Mesendoderm (in vitro differentiated cells): ENCODE measurements at places on chromosomes 1 and 21.
A peak's percentile ranks its signal among the peaks of the same experiment; 100 is the strongest.

GRCh38 chr1:58592522-58593134 is 15.6 kb upstream of the TACSTD2 start:
- peak; percentile 56 for DNase-seq

GRCh38 chr1:100896481-100896982 is 642 bp downstream of the SLC30A7 start:
- DNase-seq = peak; percentile 83

- no peak for DNase-seq
Measured at GRCh38 chr1:198498103-198498385, 42.4 kb downstream of the ATP6V1G3 start.

- DNase-seq = no peak
Measured at GRCh38 chr1:206921772-206922265, at the start of gene FCMR. TSS of gene FCMR (minus strand) at chr1:206921941. CDS start at chr1:206921854, 87 bp downstream.

- no peak for DNase-seq
Measured at GRCh38 chr1:97976801-97977200, 56.0 kb upstream of the DPYD start.

DNA sequence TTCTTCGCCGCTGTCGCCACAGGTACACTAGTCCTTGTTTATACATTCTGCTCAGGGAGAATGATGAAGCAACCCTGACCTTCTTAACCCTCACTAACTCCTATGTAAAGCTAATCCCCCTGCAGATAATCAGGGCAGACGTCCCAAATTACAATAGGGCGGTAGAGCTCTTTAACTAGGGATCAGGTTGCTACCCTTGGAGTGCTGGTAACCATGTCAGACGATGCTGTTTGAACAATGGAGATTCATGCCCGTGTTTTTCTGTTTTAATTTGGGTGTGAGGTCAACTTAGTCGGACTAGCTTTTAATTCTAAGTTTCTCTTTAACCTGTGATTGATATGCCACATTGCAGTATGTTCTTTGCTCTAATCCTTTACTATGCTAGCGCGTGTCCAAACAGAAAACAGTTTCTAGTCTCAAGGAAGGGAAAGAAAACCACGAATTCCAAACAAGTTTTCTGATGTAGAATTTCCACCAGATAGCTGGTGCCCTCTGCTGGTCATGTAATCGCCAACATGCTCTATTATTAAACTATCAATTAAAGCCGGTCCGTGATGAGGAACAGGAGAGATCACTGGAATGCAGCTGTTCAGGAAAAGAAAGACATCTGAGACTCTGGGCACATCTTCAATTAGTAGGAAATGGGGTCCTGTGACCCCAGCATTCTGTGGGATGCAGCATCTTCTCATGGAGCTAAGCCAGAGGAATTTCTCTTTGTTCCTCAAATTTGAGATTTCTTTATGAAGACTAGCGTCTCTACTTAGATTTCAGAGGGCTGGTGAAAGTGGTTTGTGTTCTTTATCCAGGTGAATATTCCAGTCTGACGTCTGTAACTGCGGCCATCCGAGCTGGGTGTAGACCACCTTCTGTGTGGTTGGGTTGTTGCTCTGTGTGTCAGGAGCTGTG is 18.3 kb upstream of the VAMP3 start:
- DNase-seq = peak; percentile 81

- peak; percentile 96 for DNase-seq
Measured at GRCh38 chr1:86774305-86775295, 70.2 kb downstream of the SH3GLB1 start.

- DNase-seq = peak; percentile 32
Measured at GRCh38 chr1:53576866-53577760, 117.9 kb downstream of the DMRTB1 start.

- no peak for DNase-seq
Measured at GRCh38 chr1:116433275-116434257, 60.5 kb downstream of the ATP1A1 start.

GRCh38 chr1:2174348-2175054 is 20.1 kb downstream of the FAAP20 start:
- peak; percentile 85 for DNase-seq

DNA sequence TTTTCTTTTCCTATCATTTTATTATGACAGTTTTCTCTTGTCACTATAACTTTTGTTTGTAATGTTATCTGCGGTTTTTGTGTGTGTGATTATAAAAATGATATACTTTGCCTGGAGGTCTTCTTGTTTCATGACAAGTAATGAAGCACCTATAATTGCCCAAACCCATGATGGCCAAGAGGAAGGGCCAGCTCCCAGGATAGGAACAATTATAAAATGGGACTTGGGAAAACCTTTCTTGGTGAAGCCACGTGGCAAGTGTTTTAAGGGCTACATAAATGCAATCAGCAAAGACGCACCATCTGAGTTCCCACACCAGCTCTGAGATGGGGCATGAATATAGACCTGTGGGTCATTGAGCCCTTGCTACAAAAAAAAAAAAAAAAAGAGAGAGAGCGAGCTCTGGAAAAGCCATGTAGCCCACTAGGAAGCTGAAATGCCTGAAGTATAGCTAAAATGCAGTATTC is 462.6 kb upstream of the RUNX1 start:
- no peak for DNase-seq

GRCh38 chr1:6275826-6276782 is 15.2 kb upstream of the GPR153 start:
- DNase-seq = peak; percentile 19

- DNase-seq = no peak
Measured at GRCh38 chr1:175889848-175890247, 146.5 kb upstream of the TNR start.

DNA sequence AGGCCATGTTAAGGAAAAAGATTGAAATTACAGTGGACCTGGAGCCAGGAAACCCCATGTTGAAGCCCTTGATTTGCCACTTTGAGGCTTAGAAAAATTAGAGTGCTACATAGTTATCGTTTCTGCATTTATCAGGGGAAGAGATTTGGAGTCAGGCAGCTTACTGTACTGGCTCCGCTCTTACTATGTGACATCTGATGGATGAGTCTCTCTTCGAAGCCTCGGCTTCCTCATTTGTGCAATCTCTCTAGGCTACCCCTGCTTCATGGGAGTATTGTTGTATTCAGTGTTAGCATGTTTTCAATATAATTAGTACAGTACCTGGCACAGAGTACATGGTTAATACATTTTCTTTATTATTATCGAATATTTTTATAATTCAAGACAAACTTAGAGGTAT is 480.4 kb upstream of the USP24 start:
- DNase-seq = no peak

DNA sequence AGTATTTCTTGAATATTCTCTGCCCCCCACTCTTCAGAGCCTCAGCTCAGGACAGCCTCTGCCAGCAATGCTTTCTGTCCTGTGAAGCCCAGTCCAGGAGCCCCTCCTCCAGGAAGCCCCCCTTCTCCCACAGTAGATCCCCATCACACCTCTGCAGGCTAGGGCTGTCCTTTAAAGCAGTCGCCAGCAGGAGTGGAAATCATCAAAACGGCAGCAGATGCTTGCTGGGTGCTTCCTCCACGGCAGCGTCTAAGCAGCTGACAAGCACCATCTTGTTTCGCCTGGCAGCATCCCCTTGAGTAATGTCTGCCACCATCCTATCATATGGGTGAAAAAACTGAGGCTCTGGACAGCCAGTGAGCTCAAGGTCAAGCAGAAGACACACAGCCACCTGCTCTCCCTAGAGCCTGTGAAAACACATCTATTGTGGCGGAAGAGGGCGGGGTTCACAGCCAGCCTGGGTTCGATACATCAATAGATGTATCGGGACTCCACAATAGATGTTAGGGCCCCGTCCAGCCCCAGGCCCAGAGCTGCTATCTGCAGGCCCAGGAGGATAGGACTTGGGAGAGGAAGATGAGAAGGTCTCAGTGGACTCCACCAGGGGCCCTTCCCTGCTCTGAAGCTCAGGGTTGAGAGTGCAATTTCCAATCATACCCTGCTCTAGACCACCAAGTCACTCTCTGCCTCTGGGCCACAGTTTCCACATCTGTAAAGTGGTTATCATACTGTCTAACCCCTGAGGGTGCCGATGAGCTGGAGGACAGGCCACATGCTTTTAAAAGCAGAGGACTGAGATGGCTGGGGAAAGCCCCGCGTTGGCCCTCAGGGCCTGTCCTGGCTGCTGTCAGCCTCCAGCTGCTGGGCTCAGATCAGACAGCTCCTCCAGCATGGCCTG is 17.5 kb downstream of the RUNX3 start:
- DNase-seq = no peak

GRCh38 chr1:25619101-25619890 is 2.7 kb downstream of the MAN1C1 start:
- peak; percentile 79 for DNase-seq

GRCh38 chr21:34998176-34998575 is 50.9 kb downstream of the RUNX1 start:
- no peak for DNase-seq

DNA sequence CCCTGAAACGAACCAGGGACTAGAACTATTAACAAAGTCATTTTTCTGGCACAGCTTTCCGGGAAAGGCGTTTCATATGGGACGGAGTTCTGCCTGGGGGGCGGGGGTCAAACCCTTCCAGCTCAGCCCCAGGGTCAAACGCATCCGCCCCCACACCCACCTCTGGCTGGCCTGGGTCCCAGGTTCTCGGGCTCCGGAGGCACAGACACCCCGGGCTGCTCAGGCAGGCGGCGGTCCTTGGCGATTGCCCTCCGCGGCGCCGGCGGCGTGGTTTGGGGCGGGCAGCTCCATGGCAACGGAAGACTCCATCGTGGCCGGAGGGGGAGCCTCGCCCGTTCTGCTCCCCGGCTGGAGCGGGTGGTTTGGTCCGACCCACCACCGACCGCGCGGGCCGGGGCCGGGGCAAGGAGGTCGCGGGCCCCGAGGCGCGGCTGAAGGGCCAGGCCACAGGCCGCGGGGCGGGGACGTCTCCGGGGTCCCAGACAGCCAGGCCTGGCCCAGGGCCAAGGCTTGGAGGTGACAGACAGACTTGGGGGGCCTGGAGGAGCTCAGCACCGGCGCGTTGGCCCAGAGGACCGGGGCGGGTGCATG is at the start of gene CFAP74:
CFAP74 (minus strand) TSS at position 246 of the 591 bp plus-strand sequence. CDS start 12,830 bp downstream, outside the sequence.
- peak; percentile 89 for DNase-seq

DNA sequence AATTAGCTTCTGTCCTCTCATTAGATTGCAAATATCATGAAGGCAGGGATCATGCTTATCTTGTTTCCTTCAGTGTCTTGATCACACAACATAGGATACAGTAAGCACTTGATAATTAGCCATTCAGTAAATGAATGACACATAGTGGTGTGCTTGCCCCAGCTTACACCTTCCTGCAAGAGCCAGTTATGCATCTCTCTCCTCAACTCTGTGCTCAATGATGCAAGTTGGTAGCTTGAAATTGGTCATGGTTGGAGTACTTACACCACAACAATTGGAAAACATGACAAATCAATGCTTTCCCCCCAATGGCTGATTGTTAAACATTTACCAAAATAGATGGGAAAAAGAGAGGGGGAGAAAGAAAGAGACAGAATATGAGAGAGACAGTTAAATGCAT is 129.2 kb downstream of the NUF2 start:
- DNase-seq = no peak

GRCh38 chr1:210089855-210090254 is 142.7 kb upstream of the SERTAD4 start:
- no peak for DNase-seq

DNA sequence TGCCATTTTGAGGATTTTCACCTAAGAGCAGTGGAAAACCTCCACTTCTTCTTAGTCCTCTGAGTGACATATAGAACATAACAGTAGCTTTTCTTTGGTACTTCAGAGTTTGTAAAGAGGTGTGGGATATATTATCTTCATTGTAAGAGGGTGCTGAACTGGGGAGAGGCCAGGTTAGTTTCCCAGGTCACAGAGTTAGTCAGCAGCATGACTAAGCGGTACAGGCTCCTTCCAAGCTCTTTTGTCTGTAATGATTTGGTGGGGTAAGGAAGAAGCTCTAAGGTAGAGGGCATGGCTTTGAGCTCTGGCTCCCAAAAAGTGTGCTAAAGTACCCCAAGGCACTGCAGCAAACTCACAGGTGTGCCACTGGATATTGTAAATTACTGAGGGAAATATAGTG is 325.0 kb upstream of the PLXNA2 start:
- DNase-seq = no peak

DNA sequence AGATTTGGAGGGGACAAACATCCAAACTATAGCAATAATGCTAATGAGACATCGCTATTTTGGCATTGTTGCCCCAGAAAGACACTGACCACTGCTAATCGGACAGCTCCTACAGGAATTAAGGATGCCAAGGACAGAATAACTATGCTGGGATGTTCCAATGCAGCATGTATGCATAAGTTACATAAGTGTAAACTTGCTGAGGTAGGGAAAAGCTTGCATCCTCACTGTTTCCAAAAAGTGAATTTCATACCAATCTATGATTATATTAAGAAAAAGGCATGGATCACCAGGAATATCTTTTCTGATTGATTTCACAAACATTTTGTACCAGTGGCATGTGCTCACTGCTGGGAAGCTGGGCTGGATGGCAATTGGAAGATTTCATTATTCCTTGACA is 45.8 kb upstream of the RALGPS2 start:
- DNase-seq = no peak

DNA sequence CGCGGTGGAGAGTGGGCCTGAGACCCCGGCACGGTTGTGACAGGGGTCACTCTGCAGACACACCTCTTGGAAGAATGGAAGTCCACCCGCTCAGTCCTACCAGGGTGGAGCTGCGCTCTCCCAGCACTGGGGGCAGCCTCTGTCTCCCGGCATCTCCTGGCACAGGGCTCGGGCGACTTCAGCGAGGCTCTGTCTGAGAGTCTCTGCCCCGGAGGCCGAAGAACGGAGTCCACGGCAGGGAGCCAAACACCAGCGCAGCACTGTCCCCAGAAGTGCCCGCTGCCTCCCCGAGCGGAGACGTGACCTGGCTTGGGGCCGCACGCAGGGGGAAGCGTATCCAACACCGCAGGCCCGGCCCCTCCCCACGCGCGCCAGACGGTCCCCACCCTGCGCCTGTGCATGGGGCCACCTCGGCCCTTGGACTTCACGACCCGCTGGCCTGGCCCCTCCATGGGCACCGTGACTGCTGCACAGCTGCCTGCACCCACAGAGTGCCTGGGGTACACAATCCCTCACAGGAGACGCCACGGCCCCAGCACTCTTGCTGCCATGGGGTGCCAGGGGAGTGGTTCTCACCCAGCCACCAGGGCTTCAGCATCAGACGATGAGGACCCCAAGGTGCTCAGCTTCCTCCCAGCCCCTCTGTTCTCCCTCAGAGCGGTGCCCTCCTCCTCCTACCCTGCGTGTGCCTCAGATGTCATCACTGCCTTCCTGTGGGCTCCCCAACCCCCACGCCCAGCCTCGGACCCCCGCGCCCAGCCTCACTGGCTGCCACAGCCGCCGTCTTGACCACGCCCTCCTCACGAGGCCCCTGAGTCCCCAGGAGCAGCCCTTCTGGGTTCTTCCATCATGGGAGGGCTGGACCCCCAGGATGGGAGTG is 14.9 kb upstream of the RNF223 start:
- no peak for DNase-seq

- DNase-seq = no peak
Measured at GRCh38 chr1:205541161-205541886, 36.9 kb downstream of the CDK18 start.
